ENCODE measurements at places on chromosomes 1 and 21.

GRCh38 chr1:236102611-236103010 is 37.7 kb upstream of the NID1 start:
- no peak for DNase-seq

DNA sequence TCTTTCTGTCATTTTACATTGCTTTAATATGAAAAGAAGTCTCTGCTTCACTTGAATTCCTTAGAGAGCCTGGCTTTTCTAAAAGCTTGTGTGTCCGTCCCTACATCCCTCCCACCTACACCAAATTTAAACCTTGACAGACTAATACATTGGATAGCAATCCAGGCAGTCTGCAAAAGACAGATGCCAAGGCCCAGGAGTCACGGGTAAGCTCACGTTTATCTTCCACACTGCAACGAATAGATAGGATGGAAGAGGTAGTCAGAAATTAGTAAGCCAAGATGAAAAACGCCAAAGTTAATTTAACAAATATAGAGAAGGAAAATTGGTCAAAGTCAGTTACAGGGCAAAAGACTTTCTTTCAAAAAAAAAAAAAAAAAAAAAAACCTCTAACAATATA is 338.1 kb downstream of the SMYD3 start:
- no peak for DNase-seq

GRCh38 chr21:28200726-28201125 is 792.0 kb downstream of the LTN1 start:
- no peak for DNase-seq

GRCh38 chr1:193176788-193177187 is 9.6 kb downstream of the B3GALT2 start:
- DNase-seq = no peak

- DNase-seq = no peak
These were observed 44.1 kb upstream of the DOCK7 start for GRCh38 chr1:62732331-62732730.
